ENCODE measurements at places on chromosomes 11 and 22.

GRCh38 chr11:43866520-43866919 lies 14.1 kb upstream of the ALKBH3 start:
- no peak for DNase-seq

DNA sequence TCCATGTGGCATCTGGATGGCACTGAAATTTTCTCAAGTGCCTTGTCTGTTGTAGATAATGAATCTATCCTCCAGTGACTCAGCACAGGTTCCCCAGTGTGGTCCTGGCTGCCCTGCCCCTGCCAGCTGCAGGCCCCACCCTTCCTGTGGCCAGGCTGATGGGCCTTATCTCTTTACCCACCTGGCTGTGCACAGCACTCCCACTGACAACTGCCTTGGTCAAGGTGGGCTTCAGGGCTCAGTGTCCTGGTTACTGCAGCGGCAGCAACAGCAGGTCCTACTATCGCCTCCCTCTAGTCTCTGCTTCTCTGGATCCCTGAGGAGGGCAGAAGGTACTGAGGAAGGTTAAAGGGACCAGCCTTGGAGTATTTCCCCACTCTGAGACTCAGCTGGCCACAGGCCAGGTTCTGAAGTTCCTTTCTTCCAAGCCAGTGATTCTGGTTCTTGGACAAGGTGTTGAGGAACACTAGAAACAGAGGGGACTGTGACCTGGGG lies 3.1 kb downstream of the HMBS start:
- DNase-seq = no peak

- DNase-seq = no peak
Measured at GRCh38 chr11:62579252-62579651, 5.6 kb upstream of the EEF1G start.

- DNase-seq = no peak
Measured at GRCh38 chr11:36364551-36365325, 68.7 kb downstream of the PRR5L start.

DNA sequence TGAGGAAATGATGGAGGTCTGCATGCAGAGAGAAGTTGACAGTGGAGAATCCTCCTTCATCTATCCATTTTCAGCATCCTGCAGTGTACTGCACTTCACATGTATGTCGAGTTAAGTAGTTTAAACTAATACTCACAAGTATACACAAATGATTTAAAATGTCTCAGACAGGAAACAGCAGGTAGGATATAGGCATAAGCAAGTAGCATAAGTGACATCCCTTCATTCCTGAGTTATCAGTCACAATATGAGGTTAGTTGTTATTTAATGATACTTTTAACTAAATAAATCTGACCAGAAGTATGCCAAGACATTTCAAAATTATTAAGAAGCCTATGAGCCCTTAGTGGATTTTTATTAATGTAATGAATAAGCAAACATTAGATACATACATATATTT lies 37.4 kb downstream of the MTMR2 start:
- no peak for DNase-seq

DNA sequence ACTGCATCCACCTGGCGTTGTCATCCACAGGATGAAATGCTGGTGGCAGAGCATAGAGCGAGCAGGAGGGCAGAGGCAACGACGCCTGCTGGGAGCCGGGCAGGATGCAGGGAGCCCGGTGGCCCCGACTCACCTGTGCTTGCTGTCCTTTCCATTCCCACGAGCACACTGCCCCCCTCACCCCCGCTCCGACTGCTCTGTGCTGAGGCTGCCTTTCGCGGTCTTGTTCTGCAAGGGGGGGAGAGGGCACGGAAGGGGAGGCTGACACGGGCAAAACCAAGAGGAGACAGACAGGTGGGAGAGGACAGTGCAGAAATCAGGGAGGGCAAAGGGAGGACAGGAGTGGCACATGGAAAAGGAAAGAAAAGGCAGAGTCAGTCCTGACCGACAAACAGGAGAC lies 37.9 kb upstream of the CYP2D6 start:
- DNase-seq = no peak

DNA sequence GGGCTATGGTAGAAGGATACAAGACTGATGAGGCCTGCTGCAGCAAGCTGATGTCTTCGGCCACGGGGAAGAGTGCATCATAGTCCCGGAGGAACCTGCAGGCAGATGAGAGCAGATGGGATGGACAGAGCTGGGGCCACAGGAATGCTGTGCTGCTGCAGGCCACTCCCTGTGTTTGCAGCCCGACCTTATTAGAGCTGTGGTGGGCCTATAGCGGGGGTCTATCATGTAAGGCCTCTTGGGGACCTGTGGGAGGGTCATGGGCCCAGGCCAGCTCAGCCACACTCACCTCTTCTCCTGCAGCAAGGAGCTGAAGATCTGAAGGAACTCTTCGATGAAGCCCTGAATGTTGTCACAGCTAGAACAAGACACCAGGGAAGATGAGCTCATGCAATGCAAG lies 31.9 kb downstream of the ASCC2 start:
- DNase-seq = no peak

GRCh38 chr11:130390071-130390758 lies 38.2 kb downstream of the ADAMTS8 start:
- no peak for DNase-seq

- DNase-seq = no peak
Measured at GRCh38 chr11:75813622-75814039, 1.4 kb upstream of the UVRAG start.

DNA sequence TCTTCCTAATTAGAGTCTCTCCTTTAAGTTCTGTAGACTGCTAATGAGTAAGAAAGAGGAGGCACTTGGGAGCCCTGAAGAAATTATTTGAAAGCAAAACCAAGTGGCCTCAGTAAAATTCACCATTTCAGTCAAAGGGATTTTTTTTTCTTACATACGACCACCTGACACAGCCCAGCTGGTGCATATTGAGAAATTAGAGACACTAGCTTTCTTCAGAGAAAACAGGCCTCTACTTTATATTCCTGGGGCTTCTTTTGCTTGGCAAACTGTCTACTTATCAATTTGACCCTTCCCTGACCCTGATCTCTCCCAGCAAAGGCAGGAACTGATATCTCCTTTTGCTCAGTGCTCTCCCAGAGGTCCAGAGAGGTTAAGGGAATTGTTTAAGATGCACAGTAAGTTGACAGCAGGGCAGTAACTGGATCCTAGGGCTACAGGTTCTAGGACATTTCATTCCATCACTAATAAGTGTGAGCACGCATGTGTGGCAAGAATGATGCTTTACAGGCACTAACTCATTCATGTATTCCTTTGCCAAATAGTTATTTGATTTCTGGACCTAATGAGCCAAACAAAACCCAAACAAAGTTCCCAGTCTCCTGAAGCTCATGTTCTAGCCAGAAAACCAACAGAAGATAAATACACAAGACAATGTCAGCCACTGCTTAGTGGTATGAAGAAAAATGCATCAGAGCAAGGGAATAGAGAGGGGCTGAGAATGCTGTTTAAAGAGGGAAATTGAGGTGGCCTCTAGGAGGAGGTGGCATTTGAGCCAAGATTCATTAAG lies 467.6 kb downstream of the SOX6 start:
- DNase-seq = no peak

GRCh38 chr11:127574478-127574877 lies 573.9 kb upstream of the KIRREL3 start:
- DNase-seq = no peak

- no peak for DNase-seq
Measured at GRCh38 chr11:2955906-2956476, 26.8 kb upstream of the PHLDA2 start.

DNA sequence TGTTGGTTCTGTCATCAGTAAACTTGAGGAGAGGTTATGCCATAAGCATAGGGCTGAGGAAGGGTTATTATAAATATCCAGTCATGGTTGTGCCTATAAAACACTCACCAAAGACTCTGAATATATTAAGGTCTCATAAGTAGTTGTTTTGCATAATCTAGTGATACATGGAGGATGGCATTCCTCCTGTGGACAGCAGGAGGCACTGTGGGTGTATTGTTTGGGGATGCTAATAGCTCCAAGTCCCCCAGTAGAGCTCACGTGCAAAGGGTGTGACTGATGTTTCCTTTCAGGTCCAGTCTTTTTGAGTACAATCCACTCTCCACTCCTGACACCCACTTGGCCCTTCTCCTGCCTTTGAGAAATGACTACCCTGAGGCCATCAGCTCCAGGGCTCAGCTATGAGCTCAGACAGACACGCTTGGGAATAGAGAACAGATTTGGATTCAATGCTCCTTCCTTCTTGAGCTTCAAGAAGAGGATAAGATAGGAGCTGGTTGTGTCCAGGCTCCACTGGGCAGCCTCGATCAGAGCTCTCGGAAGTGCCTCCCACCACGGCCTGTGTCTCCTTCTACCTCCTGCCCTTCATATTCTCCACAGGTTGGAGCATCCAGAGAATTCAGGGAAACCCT lies 85.2 kb upstream of the IGLL5 start:
- DNase-seq = peak; percentile 70

DNA sequence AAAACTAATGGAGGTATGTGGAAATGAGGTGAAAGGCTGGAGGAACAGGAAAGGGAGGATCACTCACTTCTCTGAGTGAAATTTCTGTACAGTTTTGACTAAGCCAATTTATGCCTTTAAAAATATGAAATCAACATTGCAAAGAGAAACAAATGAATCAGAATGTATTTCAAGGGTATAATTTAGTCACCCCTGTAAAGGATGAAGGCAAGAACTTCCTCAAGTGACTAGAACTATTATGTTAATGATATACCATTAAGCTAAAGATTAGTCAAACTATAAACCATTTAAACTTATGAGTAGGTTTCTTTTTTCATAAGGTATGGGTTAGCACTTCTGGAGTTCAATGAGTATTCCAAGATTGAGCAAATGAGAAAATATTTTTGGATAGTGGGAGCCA lies 184.5 kb upstream of the CHORDC1 start:
- no peak for DNase-seq

- DNase-seq = no peak
Measured at GRCh38 chr11:11401960-11402535, 49.0 kb upstream of the CSNK2A3 start.

DNA sequence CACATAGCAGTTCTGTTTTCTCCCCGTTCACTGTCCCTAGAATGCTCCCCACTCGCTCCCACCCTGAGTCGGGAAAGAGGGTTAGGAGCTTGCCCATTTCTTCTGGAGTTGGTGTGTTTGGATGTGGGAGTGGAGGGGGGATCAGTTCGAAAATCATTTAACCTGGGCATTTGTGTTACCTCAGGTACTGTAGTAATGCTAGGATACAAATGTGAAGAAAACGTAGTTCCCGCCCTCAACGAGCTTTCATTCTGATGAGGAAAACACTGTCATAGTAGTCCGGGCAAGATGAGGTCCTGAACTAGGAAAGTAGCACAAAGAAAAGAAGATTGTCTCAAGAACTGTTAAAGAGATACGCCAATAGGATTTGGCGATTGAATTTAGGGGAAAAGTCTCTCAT lies 539 bp downstream of the SDHD start:
- DNase-seq = peak; percentile 11

DNA sequence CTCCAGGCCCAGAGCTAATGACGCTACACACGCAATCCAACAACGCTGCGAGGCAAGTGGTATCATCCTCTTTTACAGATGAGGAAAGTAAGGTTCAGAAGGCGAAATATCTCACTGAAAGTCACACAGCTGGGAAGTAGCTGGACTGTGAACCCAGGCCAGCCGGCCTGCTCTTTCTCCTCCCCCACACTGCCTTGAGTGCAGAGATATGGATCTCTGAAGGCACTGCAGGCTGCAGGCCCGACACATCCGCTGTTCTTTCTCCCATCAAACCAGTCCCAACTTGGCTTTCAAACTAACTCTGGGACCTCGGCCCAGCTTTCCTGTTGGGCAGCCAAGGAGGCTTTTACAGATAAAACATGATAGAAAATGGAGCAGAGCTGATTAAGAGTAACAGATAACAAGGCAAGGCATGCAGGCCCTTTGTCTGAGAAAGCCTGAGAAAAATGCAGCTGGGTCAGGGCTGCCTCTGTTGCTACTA lies 64.0 kb upstream of the PTPRJ start:
- DNase-seq = no peak

DNA sequence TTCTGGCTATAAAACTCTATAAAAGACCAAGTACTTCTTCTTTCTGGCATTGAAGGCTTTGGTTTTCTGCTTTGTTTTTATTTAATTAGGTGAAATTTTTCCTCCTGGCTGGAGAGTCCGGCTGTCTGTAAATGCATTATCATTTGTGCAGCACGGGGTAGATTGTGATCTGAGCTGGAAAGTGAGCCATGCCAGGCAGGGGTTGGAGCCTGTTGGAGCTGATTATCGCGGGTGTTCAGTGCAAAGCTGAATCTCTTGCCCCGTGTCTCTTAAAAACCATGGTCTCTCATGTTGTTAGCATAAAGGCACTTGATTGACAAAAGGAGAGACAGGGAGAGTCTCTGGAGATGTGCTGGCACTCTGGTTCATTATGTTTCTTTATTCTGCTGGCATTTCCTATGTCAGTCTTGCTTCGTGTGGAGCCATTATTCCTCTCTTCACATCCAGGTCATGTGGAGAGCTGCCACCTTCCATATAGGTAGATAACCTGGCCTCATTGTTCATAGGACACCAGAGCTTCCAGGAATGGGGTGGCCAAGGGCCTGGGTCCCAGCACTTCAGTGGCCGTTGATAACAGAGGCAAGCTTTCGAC lies 75.2 kb downstream of the LDLRAD3 start:
- no peak for DNase-seq

DNA sequence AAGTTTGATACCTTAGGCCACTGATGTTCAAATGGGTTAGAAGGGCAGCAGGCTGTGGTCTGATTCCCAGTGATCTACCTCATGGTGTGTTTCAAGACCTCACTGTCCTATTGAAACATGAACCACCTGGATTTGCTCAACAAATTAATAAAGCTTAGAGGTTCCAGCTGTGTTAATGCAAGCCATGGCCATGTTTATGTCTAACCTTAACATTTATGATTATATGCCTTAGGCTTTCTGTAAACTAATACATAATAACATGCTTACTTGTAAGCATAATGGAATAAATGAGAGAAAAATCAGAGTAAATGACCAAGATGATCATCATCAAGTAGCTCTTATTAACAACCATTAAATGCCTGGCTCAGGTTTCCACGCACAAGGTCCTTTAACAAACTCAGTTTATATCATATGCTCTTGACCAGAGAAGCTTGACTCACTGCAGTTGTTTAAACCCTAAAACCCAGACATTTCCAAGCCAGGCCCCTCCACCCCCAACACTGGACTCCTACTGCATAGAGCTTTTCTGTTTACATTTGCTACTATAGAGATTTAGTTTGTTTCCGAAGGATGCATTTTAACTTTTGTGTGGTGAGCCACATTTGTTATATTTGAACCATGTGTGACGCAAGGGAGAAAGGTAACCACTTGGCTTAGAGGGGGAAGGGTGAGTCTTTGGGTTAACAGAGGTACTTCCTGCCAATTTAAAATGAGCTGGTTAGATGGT lies 43.7 kb downstream of the KREMEN1 start:
- DNase-seq = no peak

DNA sequence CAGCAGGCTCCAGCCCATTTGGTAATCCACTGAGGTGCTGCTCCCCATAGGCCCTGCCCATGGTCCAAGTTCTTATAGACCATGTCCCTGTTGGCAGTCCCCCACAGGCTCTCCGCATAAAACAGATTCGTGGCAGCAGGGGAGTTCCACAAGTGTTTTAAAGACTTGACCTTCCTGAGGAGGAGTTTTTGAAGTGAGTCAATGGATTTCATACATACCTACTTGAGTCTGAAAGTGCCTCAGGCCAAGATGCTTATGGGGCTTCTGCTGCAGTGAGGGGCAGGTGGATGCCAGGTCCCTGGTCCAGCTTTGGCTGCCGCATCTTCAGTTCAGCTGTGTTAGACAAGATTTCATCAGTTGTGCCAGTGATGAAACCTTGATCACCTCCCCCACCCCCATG lies 43.3 kb downstream of the CABIN1 start:
- no peak for DNase-seq

Measured in GM12865 (cell line).